ENCODE measurements at places on chromosomes 11 and 22. TPM values are rescaled to one million over a fixed set of nuclear protein-coding genes. Genes with fewer than 3 reads are reported as not detected.

GRCh38 chr11:134252346-134253187 is 585 bp downstream of the THYN1 start:
- H3K27me3 ChIP-seq: no peaks in the 10 kb centered on the region
- H3K4me3 ChIP-seq: peak overlapping the region; percentile 89
- H3K27ac ChIP-seq: peak overlapping the region; percentile 89
- H3K4me1 ChIP-seq: peaks cover 41% of the 10 kb centered on the region
- H3K36me3 ChIP-seq: peaks cover 17% of the 10 kb centered on the region

GRCh38 chr22:46881373-46882118 is 119.1 kb downstream of the TBC1D22A start:
- H3K27ac ChIP-seq: no peak overlapping the region
- no peaks in the 10 kb centered on the region for H3K27me3 ChIP-seq
- no peak overlapping the region for H3K4me3 ChIP-seq
- peaks cover 9% of the 10 kb centered on the region for H3K36me3 ChIP-seq

DNA sequence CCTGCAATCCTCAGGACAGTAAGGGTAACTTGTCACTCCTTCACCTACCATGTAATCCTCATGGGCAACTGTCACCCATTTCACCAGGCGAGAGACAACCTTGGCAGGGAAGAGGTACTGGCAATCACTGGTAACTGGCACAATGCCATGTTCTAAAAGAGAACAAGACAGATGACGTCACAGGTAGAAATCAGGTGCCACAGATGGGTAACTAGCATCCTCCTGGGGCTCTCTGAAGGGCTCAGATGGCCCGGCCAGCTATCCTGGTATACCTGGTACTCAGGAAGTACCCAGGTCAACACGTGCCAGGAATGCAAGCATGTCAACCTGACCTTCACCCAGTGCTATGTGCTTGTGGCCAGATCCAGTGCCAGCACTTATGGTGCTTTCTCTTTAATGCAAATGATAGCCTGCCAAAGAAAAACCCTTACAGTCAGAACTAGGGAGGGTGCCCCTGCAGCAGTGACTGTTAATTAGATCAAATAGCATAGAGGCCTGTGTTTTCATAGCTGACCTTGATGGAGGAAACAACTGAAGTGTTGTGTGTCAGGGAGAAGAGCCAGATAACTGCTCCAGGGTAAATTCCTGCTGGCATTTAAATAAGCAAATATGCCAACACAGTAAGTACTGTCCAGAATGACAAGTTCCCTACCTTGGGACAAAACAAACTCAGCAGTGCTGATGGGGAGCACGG is 36.2 kb downstream of the THOC5 start:
- H3K4me1 ChIP-seq: no peaks in the 10 kb centered on the region
- peaks cover 34% of the 10 kb centered on the region for H3K36me3 ChIP-seq
- H3K27me3 ChIP-seq: no peaks in the 10 kb centered on the region
- no peak overlapping the region for H3K27ac ChIP-seq
- no peak for DNase-seq
- H3K4me3 ChIP-seq: no peak overlapping the region

- H3K27me3 ChIP-seq: peaks cover 8% of the 10 kb centered on the region
- H3K4me3 ChIP-seq: no peak overlapping the region
- no peak for DNase-seq
Measured at GRCh38 chr11:33949252-33949913, 57.5 kb upstream of the LMO2 start.

DNA sequence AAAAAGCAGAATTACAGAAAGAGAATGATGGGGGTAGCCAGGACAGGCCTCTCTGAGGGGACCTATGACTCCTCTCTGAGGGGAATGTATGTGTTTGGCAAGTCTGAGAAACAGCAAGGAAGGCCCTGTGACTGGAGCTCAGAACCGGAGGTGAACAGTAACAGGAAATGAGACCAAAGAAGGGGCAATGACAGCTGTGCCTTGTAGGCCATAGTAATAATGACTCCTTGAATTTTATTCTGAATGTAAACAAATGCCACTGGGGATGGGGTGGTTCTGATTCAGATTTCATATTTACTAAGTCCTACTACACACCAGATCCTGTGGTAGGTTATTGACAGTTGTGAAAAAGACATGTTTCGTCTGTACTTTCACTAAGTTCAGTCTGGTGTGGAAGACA is 52.8 kb upstream of the APOA1 start:
- H3K4me1 ChIP-seq: peaks cover 20% of the 10 kb centered on the region
- no peaks in the 10 kb centered on the region for H3K27me3 ChIP-seq
- H3K4me3 ChIP-seq: no peak overlapping the region

- no peak overlapping the region for H3K27ac ChIP-seq
- H3K4me3 ChIP-seq: no peak overlapping the region
- DNase-seq: no peak
- H3K4me1 ChIP-seq: no peaks in the 10 kb centered on the region
- no peaks in the 10 kb centered on the region for H3K36me3 ChIP-seq
Measured at GRCh38 chr22:27456696-27457503, 344.7 kb downstream of the MN1 start.

DNA sequence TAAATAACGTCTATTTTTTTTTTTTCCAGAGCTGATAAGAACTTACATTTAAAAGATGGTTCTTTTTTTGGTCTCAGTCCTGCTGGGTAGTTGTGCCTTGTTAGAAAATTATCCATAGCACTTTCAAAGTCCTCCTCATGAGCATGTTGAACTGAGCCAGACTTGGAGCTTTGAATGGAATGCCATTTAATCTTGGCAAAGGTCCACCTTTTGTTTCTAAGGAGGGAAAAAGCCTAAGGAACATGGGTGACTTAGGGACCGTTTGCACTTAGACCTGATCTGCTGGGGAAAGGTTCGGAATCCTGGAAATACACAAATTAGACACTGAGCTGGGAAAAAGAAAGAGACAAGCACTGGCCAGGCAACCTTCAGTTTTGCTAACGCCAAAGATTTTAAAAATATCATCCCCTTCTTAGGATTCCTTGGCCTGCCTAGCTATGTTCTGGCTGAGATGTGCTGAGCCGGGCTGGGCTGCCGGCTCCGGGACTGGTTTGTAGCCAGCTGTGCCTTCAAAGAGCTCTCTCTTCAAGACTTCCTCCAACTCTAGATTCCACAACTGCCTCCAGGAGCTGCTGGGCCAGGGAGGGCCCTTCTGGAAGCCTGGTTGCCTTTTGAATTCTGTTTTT is 67.4 kb downstream of the ENDOD1 start:
- DNase-seq: no peak
- peaks cover 1% of the 10 kb centered on the region for H3K36me3 ChIP-seq
- no peak overlapping the region for H3K27ac ChIP-seq
- peaks cover 36% of the 10 kb centered on the region for H3K4me1 ChIP-seq
- no peaks in the 10 kb centered on the region for H3K27me3 ChIP-seq

DNA sequence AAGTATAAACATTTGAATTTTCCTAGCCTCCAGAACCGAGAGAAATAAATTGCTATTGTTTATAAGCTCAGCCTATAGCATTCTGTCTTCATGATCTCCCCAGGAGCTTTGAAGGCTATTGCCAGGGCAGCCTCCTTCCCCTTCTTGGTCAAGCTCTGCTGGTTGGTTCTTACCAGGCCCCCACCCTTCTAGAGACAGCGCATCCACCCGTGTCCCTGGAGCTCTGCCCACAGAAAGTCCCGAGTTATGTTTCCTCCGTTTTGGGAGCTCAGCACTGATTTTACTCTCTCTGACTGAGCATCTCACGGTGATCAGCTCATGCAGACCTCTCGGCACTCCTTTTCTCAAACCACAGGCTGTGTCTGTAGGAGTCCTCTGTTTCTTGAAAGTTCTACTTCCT is 123.8 kb upstream of the SORL1-AS1 start:
- peaks cover 24% of the 10 kb centered on the region for H3K4me1 ChIP-seq
- H3K36me3 ChIP-seq: peaks cover 57% of the 10 kb centered on the region
- H3K27me3 ChIP-seq: no peaks in the 10 kb centered on the region
- no peak overlapping the region for H3K4me3 ChIP-seq
- no peak overlapping the region for H3K27ac ChIP-seq
- DNase-seq: no peak

DNA sequence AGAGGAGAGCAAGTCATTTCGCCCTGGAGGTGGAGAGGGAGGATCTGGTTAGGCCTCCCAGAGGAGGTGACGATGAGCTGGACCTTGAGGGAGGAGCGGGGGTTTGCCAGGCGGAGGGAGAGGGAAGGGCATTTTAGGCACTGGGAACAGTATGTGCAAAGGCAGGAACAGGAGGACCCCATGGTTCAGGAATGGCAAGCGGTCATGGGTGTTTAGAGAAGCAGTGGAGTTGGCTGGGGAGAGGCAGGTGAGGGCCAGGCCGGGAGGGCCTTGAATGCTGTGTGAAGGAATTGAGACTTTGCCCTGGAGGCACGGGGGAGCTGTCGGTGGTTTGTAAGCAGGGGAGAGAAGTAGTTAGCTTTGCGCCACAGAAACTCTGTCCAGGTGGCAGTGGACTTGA is 10.3 kb downstream of the PRDM11 start:
- no peaks in the 10 kb centered on the region for H3K27me3 ChIP-seq
- DNase-seq: no peak
- no peak overlapping the region for H3K4me3 ChIP-seq
- H3K27ac ChIP-seq: no peak overlapping the region
- H3K36me3 ChIP-seq: no peaks in the 10 kb centered on the region

DNA sequence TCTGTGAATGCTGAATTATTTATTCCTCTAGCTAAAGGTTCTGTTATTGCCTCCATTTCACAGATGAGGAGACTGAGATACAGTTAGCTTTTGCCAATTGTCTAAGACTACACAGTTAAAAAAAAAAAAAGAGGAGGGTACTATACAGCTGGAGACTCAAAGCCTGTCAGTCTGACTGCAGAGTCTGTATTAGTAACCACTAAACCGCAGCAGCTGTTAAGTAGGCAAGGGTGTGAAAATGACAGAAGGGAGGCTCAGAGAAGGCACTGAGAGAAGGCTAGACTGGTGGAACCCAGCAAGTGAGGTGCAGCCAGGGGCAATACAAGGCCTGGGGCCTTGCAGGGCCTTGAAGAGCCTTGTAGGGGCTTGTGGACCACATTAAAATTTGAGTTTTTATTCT is 181.2 kb downstream of the CSNK2A3 start:
- no peaks in the 10 kb centered on the region for H3K27me3 ChIP-seq
- H3K4me1 ChIP-seq: peaks cover 27% of the 10 kb centered on the region
- peak overlapping the region; percentile 10 for H3K27ac ChIP-seq
- H3K4me3 ChIP-seq: no peak overlapping the region
- no peaks in the 10 kb centered on the region for H3K36me3 ChIP-seq
- DNase-seq: peak; percentile 51

Gene OR52H1
- not detected for total RNA-seq
